ENCODE measurements at places on chromosomes 3 and 15. TPM values are rescaled to one million over a fixed set of nuclear protein-coding genes. Genes with fewer than 3 reads are reported as not detected.

DNA sequence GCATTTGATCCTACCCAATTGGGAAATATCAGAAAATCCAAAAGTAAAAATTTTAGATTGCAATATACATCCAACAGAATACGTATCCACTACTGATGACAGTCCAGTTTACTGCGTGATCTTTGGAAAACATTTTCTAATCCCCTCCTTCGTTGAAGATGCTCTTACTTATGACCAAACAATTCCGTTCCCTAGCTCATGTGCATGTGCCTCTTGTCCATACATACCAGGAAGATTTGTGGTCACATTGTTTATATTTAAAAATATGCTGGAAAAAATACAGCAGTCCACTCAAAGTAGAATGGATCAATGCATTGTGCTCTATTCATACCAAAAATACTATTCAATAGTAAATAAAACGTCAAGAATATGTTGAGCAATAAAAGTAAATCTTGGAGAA is 135.3 kb downstream of the CHL1 start:
- no peak for DNase-seq
- H3K4me3 ChIP-seq: no peak overlapping the region
- H3K27me3 ChIP-seq: no peaks in the 10 kb centered on the region
- H3K27ac ChIP-seq: no peak overlapping the region
- H3K4me1 ChIP-seq: no peaks in the 10 kb centered on the region
- H3K36me3 ChIP-seq: no peaks in the 10 kb centered on the region

DNA sequence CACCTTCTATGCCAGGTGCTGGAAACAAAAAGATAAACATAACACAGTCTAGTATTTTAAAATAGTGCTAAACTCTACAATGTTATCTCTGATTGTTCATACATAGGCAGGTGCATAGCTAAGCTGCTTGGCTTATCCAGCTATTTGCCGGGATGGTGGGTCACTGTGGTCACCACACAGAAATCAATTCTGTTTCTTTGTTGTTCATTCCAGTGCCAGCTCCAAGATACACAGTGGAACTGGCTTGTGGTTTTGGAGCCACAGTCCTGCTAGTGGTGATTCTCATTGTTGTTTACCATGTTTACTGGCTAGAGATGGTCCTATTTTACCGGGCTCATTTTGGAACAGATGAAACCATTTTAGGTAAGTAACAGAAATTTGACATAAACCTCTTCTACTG is 130.2 kb downstream of the IL1RAP start:
- H3K27me3 ChIP-seq: no peaks in the 10 kb centered on the region
- H3K4me1 ChIP-seq: no peaks in the 10 kb centered on the region
- H3K27ac ChIP-seq: no peak overlapping the region
- H3K4me3 ChIP-seq: no peak overlapping the region
- no peaks in the 10 kb centered on the region for H3K36me3 ChIP-seq

- no peak for DNase-seq
- H3K36me3 ChIP-seq: no peaks in the 10 kb centered on the region
- H3K4me1 ChIP-seq: no peaks in the 10 kb centered on the region
These were observed 961.4 kb upstream of the CFAP20DC start for GRCh38 chr3:60011218-60011617.

GRCh38 chr3:178538056-178538455 is 1.8 kb downstream of the KCNMB2 start:
- no peaks in the 10 kb centered on the region for H3K36me3 ChIP-seq
- H3K27ac ChIP-seq: no peak overlapping the region
- no peak overlapping the region for H3K4me3 ChIP-seq
- DNase-seq: no peak
- H3K4me1 ChIP-seq: no peaks in the 10 kb centered on the region
- no peaks in the 10 kb centered on the region for H3K27me3 ChIP-seq

Gene PLXNA1
- total RNA-seq: 30.3 TPM

Gene SEMA3B
- total RNA-seq: 46.2 TPM

Gene TMC3
- total RNA-seq: not detected

Gene SENP8
- 3.8 TPM for total RNA-seq

Measured in HCT116 (cell line).